GM13977 (cell line): ENCODE measurements at places on chromosomes 5 and 9.

DNA sequence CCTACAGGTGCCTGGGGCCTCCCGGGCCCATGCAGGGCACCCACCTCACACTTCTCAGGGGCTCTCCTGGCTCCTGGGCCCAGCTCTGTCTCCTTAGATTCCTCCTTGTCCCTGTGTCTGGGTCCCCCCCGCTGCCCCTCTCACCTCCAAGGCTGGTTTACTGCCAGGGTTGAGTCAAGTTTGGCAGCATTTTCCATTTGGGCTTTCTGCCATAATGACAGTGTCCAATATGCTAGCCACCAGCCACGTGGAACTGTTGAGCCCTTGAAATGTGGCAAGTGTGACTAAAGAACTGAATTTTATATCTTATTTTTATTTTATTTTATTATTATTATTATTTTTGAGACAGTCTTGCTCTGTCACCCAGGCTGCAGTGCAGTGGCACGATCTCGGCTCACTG, 1.9 kb downstream of the TTC16 start:
- no peak for DNase-seq

DNA sequence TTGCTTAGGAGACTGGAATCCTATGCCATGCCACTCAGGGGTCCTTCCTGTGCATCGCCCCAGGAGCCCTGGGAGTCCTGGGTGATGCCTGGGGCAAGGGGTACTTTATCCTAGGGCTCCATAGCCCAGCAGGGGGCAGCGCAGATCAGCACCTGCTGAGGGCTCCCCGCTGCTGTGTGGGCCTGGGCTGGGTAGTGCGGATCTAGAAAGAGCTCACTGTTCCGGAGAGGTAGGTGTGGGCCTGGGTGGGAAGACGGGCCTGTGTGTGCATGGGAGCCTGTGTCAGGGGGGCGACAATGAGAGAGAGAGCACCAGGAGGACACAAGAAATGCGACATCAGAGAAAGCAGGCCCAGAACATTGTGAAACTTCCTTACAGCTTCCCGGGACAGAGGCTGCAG, 11.4 kb upstream of the DAB2IP start:
- peak; percentile 57 for DNase-seq

DNA sequence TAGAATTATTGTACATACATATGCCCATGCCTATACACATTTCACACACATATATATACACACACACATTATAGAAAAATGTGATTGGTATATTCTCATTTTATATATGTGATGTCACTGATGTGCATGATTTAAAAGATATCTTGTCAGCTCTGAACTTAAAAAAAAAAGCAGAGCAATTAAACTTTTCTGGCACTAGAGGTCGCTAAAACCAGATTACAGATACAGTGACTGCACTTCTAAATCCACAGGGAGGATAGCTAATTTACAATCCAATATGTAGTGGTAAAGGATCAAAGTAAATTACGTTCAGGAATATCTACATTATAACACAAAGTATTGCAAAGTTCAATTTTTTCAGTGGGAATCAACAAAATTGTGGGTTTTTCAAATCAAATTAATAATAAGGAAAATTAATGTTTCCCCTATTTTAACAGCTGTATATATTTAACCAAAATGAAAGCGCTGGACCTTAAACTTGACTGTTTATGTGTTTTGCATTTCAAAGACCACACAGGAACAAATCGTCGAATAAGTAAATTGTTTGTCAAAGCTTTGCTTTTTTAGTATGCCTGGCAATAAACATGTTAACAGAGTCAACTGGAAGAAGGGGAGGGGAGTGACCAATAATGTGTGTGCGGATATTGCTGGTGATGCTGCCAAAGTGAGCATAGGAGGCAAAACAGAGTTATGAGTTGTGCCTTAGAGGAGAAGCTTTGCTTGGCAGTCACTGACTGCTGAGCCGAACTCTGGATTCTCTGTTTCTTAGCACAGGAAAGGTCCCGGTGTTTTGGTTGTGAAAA, 1201.4 kb upstream of the C9orf72 start:
- peak; percentile 13 for DNase-seq

GRCh38 chr9:70315389-70315788, 56.6 kb downstream of the SMC5 start:
- no peak for DNase-seq

DNA sequence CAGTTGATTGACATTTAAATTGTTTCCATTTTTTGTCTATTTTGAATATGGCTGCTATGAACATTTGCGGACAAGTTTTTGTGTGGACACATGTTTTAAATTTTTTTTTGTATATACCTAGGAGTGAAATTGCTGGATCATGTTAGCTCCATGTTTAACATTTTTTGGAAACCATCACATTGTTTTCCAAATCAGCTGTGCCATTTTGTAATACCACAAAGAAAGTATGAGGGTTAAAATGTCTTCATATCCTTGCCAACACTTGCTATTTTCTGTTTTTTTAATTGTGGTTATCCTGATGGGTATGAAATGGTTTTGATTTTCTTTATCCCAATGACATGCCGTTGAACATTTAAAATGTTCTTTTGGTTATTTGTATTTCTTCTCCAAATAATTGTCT, 52.1 kb downstream of the CARTPT start:
- no peak for DNase-seq

DNA sequence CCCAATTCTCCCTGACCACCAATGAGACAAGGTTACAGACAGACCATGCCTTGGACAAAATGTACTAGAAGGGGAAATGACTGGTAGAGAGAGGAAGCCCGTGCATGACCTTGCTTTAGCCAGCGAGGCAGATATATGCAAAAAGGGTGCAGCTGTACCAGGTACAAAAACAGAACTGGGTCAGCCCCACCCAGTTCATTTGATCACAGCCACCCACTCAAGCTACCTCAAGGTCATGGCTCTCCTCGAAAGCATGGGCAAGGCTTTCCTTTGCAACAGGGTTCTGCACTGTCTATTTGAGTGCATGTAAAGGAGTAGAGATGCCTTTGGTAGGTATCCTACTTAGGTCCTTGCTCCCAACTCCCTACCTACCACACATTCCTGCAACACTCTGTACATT, 33.3 kb downstream of the TLE1 start:
- no peak for DNase-seq

DNA sequence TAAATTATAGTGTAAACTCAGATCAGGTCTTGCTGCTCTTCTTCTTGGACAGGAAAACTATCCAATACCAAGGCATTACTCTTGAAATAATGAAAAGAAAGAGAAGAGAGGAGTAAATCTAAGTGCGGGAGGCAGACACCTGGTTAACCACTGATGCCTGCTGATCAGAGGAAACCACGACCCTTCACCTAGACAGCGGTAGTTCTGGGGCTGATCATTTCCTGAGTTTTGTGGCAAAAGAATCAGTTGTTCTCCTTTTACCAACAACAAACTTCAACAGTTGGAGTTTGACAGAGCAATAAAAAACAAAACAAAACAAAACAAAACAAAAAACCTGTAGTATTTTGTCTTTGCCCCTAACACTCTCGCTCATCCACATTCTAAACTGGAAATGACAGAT, 3.0 kb downstream of the RLN1 start:
- no peak for DNase-seq

DNA sequence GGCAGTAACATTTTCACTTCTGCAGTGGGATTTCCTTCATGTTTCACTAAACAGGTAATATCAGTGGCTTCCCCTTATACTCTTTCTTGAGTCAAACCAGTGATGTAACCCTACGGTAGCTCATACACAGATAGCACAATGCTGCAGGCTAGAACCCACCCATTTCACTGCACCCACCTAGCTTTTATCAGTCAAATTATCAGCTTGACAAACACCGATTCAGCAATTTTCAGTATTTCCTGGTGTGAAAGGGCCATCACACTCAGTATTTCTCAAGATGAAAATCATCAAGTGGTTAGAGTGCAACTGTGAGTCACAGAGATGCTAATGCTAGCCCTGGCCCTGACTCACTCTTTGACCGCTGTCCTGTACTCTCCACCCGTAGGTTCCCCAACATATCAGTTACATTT, 242.3 kb upstream of the PTGER4 start:
- DNase-seq = peak; percentile 62

DNA sequence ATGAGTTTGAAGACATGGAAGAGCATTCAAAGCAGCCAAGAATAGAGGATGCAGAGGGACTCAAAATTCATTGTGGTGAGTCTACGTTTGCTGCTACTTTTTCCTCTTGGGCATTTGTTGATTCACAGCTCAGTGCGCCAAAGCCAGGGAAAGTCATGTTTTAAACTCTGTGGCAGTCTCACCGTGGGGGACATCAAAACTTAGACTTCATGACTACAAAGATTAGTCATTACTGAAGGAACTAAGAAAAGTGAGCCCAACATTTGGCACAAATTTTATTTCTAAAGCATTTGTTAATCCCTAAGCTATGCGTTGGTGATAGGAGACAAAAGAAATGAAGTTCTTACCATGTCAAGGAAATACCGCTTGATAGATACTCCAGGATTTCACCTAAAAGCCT, 73.7 kb upstream of the MTAP start:
- DNase-seq = no peak
